Progenitor cell of endocrine pancreas (in vitro differentiated cells): ENCODE measurements at places on chromosomes 3 and 15.

GRCh38 chr3:183008800-183009199, 28.5 kb upstream of the DCUN1D1 start:
- DNase-seq, result no peak

DNA sequence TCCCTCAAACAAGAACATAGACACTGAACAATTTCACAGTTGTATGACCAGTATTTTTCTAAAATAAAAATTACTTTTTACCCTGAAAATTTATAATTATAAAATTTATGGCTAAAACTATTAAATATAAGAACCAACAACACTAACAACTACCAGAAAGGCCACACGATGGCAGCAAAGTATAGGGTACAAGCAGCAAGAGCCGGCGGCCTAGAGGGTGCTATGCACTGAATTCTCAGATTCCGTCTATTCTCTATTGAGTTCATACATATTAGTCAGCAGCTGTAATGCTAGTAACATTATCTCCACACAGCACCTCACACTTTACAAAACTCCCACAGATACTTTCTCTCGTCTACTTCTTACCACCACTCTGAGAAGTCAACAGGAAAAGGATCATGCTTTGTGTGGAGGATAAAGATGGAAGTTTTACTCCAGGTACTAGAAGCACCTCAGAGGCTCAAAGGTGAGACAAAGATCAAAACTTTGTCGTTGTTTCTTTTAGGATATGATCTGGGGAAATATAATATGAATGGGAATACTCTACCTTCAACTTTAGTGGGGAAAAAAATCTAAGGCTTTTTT, 160.5 kb downstream of the FGF12 start:
- DNase-seq, result peak; percentile 59

GRCh38 chr15:66985653-66986052, 79.7 kb upstream of the SMAD3 start:
- no peak for DNase-seq

DNA sequence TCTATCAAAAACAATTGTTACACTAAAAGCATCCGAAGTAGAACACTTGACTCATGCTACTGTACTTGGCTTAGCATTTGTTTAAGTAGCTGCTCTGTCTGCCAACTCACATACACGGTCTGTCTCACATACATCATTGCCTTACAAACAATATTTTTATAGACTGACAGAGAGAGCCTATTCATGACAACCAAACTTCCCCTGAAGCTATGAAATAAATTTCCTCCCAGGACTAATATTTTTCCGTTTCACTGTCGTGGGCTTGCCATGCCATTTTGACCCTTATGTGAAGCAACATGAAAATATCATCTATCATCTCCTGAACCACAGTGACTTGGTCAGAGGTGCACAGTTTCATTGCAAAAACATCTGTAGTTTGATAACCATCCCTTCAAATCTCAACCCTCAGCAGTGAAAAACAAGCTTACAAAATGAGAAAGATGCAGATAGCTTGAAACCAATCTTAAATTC, 66.5 kb upstream of the PYGO1 start:
- no peak for DNase-seq

DNA sequence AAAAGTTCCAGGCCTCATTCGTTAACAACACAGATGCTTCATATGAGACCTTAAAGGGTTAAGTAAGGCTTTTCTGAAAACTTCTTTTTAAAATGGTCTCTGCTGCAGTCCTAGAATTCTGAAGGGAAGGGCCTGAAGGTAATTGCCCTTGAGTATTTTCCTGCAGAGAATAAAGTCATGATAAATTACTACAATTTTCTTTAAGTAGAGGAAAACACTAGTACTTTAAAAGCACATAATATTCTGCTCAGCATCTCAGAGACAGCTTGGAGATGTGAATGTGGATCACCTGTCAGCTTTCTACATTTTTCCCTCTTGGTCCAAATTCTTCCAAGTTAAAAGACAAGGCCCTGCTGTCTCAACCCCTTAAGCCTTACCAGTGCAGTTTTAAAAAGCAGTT, 419.5 kb downstream of the MFSD1 start:
- no peak for DNase-seq

- no peak for DNase-seq
Observed at GRCh38 chr3:116037954-116038911, 407.1 kb downstream of the LSAMP start.

DNA sequence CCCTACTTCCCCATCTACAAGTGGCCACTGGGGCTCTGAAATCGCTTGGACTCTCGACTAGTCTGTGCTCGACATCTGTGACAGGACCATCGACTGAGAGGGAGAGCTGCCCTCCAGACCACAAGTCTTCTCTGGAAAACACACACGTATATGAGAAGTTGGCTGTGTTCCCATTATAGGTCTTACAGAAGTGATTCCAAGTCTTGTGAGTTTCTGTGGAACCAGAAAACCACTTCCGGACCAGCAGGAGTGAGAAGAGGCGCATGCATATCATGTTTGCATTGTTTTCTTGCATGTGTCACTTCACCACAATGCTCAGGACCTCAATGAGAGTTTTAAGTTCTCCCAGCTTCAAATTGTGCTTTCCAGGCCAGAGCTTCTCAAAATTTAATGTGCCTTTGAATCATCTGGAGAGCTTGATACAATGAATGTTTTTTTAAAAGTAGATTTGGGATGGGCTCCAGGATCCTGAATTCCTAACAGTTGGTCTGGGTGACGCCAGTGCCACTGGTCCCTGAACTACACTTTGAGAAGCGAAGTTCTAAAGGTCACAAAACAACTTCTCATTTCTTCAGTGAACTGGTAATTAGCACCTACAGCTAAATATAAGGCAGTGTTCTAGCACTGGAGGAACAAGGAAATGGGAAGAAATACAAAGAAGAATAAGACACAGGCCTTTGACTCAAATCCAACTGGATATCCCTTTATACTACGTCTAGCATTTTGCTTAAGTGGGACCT, 15.7 kb downstream of the LIPC start:
- DNase-seq, result no peak

DNA sequence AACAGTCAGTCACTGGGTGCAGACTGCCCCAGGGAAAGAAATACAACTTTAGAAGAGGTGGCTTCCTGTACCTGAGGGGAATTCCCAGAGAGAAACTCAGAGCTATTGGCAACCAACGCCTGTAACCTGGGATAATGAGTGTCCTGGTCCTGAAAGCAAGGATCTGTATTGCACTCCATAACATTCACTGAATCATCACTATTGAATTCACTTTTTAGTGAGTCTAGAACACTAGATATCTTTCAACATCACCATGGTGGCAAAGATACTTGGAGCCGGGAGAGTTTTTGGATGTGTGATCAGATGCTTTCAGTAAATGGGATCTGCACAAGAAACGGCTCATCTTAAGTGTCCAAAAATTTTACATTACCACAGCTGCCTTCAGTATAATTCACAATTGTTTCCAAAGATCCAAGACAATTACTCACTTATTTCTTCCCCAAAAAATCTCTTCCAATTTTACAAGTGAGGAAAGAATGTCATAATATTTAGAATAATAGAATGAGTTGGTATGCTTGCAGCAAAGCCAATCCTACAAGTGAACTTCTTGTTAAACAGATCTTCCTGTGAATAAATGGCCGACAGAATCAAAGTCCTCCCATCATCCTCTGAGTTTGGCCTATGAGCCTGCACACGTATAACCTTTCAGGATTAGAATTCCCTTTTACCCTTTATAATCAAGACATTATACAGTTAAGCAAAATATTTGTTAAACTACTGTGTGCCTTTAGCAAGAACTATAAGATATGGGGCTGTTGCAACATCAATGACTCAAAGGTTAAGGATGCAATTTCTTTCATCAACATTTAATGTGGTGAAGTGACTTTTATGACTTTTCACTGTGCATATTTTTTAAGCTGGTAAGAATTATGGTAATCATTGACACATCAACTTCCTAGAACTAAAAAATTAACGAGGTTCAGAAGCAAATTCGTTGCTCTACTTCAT, 243.3 kb upstream of the COL8A1 start:
- no peak for DNase-seq

GRCh38 chr15:55649058-55649423, 60.9 kb upstream of the PYGO1 start:
- no peak for DNase-seq

GRCh38 chr3:85176799-85177198, 218.0 kb downstream of the CADM2 start:
- no peak for DNase-seq
